Central memory CD8-positive, alpha-beta T cell (primary cell): ENCODE measurements at places on chromosomes 3 and 15.
A peak's percentile ranks its signal among the peaks of the same experiment; 100 is the strongest.

DNA sequence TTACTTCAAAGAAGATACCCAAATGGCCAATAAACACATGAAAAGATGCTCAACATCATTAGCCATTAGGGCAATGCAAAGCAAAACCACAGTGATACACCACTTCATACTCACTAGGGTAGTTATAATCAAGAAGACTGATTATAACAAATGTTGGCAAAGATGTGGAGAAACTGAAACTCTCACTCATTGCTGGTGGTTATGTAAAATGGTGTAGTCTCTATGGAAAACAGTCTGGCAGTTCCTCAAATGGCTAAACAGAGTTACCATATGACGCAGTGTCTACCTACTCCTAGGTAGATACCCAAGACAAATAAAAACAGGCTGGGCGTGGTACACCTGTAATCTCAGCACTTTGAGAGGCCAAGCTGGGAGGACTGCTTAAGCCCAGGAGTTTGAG is 3.5 kb upstream of the ZFAND6 start:
- DNase-seq: no peak

DNA sequence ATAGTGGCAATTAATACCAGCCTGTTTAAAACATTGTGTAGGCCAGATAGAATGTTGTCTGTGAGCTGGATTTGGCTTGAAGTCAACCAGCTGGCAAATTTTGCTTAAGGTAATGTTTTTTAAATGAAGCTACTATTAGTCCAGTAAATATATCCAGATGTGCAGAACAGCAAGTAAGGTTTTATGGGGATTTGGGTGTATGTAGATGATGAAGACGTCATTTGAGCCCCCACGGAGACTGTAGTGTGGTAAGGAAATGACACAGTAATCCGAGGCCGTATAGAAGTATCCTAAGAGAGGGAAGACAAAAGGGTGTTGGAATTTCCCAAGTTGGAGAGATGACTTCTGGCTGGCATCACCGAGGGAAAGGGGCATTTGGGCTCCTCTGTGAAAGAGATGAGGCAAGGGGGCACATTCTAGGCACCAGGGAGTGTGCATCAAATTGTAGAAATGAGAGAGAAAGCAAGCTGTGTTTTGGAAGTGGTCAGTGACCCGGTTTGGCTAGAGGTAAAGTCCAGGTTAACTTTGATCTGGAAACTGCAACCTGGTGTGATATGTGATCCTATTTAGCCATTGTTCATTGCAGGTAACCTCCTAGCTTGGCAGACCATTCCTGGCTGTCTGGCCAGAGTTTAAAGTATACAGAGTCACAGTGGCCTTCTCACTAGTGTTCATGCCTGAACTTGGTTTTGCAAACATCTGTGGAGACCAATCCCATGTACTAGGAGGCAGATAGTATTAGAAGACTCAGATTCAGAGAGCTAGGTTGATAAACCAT is 104.2 kb downstream of the ITPR1 start:
- no peak for DNase-seq

- no peak for DNase-seq
Observed at GRCh38 chr3:71356265-71356664, 227.3 kb downstream of the FOXP1 start.

GRCh38 chr3:13494463-13495350 is 14.6 kb downstream of the HDAC11 start:
- no peak for DNase-seq

DNA sequence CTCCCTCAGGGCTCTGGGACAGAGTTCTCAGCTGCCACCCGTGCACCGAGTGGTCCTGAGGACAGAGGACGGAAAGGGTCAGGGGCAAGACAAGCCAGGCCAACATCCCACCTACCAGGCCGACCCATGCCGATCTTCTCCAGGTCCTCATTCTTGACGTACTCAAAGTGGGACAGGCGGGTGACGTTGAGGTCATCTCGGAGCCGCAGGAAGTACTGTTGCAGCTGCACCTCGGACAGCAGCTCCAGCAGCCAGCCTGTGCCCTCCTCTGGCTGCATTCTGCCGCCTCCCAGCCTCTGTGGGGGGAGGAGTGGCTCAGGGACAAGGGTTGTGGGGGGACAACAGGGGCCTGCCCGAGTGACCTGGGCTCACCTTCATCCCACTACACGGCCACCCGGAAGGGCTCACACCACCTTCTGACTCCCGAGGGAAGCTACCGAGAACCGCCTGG is 20.0 kb downstream of the TNK2 start:
- DNase-seq: no peak

- DNase-seq: no peak
Observed at GRCh38 chr3:53151465-53151864, 9.5 kb upstream of the PRKCD start.

DNA sequence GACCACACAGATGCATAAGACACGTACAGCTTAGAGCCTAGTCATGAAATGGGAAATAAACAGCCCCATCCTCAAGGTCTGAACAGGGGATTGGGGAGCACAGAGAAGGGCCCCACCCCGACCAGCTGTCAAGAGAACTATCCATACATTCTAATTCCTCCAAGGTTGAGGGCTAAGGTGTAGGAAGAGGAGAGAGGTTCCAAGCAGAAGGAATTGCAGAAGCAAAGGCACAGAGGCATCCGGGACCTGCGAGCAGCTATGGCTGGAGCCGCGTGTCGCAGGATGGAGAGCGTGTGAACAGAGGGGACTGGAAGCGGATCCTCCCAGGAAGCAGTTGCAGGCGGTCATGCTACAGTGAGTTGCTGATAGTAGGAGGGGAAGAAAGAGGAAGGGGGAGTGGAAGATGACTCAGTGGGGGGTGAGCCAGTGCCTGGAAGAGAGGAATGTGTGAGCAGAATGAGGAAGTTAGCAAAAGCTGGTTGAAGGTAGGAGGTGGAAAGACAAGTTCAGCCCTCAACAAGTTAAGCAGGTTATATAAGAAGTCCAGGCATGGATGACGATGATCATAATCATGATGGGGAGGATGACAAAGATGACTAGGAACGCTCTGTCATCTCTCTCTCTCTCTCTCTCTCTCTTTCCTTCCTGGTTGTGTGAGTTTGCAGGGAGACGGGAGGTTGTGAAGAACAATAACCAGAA is 89.7 kb downstream of the LIPC start:
- no peak for DNase-seq

DNA sequence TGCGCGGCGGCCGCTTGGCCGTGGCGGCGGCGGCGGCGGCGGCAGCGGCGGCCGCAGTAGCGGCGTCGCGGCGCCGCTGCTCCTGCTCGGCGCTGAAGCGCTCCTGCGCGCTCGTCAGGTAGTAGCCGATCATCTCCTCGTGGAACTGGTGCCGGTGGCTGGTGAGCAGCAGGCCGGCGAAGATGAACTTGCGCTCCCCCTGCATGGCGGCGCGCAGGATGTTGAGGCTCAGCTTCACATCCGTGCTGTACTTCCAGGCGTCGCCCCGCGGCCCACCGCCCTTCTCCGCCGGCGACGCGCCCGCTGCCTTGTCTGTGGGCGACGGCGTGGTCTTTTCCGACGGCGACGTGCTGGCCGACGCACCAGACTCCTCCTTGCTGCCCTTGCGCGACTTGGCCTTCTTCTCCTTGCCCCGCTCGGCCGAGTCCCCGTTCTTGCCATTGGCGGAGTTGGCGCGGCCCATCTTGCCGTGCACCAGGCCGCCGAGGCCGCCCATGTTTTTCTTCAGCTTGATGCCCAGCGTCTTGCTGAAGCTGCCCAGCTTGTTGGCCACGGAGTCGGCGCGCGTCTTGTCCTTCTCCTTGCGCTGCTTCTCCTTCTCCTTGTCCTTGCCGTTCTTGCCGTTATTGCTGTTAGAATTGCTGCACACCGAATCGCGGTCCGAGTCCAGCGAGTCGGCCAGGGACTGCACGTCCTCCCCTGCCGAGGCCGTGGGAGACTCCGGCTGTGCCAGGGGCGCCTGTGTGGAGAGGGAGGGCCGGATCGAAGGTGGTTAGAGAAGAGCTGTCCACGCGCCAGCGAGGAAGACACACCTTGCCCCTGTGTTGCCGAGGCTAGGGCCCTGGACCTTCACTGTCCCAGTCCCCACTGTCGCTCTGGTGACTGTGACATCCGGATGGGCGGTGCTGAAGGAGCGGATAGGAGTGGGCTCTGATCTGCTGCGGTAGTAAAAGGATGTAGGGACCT is 157.6 kb downstream of the KLF13 start:
- no peak for DNase-seq

DNA sequence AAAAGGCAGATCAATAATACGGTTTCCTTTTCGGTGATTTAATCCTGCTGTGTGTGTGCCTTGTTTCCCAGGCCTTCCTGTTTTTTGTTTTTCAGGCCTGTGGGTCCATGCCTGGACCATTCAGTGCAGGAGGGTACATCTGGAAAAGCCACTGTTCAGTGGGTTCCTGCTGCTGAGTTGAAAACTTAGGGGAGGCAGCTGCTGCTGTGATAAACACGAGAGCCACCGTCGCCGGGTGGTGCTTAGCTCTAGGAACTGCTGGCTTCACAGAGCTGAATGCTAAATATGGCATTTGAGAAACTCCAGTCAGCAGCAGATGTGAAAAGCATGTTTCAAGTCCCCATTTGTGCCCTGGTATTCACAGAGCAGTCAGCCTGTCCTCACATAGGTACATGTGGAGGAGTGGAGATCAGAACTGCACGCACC is 44.0 kb downstream of the SYNM start:
- no peak for DNase-seq

GRCh38 chr15:82768414-82769054 is 37.3 kb downstream of the FSD2 start:
- DNase-seq: no peak

- no peak for DNase-seq
Observed at GRCh38 chr15:80507638-80508316, 103.6 kb downstream of the ARNT2 start.

DNA sequence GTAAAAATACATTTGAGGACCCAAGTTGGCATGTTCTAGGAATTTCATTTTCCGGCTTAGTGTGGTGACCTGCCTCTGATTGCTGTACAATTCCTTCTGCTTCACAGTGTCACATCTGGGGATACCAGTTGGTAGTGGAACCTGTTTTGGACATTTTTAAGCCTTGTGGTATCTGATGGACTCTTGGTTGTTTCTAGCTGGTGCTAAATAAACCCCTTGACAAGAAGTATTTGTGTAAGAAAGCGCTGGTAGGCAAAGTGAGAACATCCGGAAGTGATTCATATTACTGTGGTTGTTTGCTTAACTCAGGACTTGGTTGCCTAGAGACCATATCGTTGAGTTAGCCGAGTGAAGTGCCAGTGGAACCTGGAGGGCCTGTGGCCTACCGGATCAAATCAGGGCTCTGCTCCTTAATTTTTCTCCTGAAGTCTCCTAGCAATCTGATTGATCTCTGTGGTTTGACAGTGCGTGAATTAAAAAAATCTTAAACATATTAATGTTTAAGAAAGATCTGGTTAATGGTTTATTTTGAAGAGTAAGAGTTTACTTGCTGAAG is 12.8 kb downstream of the IQGAP1 start:
- no peak for DNase-seq

GRCh38 chr3:114878114-114878839 is 268.8 kb downstream of the ZBTB20 start:
- DNase-seq: no peak

GRCh38 chr15:78540871-78541743 is 863 bp downstream of the PSMA4 start:
- DNase-seq: no peak

DNA sequence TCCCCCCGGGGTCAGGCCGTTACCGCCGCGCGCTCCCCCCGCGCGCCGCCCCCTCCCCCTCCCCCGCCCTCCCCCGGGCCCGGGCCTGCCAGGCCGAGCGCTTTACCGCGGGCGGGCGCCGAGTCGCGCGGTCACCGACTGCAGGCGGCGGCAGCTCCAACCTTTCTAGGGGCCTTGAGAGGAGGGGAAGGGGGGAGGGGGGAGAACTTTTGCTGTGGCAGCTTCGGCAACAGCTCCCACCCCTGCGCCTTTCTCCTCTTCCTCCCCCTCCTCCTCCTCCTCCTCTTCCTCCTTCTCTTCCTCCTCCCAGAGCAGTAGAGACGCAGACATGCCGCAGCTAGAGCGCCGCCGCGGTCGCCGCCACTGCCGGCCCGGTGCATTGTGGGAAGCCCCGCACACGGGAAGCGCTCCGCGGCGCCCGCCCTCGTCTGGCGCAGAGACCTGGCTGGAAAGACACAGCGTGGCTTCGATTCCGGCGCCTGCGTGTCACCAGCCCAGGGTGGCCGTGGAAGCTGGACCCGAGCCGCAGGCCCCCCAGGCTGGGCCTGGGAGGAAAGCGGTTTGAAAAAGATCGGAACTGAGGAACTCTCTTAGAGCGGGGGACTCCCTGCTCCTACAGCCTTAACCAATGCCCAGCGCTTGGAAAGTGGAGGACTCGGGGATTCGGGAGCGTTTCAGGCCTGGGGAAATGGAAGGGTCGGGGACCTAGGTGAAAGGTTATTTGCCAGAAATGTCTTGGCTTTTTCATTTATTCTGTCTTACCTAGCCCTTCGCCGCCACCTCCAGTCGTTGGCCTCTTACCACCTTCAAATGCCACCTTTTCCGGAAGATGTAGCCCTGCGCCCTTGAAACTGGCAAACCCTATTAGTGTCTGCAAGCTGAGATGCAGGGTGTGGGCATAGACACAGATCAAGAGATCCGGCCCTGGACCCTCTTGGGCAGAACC is at the start of gene ZNF148:
Gene ZNF148 (minus strand): TSS at position 330 of the 946 bp plus-strand sequence. CDS start 61,685 bp downstream, outside the sequence.
- peak; percentile 89 for DNase-seq

GRCh38 chr15:56699743-56700142 is 33.6 kb downstream of the ZNF280D start:
- no peak for DNase-seq

DNA sequence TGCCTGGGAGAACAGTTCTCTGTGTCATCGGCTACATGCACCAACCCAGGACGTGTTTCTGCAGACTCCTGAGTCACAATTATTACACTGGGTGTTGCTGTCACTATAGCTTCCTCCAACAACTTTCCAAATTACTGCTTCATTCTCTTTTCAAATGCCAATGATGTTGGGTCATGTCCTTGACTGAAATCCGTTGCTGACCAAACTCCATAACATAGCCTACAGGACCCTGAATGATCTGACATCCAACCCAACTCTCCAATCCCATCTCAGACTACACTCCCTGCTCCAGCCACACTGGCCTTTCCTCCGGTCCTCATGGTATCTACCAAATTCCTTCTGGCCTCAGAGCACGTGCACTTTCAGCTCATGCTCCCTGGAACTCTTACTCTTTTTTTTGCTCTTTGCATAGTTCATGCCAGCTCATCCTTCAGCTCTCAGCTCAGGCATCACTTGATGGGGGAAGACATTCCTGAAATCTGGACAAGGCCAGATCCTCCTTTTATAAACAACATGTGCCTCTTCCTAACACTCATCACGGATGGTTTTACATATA is 108.8 kb upstream of the PTPRG start:
- no peak for DNase-seq
